ENCODE measurements at places on chromosomes 3 and 15.

- no peak for DNase-seq
Measured at GRCh38 chr3:183796372-183796771, 29.0 kb downstream of the MAP6D1 start.

GRCh38 chr3:174342941-174343501 lies 516.1 kb upstream of the NAALADL2 start:
- no peak for DNase-seq

GRCh38 chr3:4528819-4529600 lies 35.9 kb downstream of the ITPR1 start:
- no peak for DNase-seq

GRCh38 chr3:48294611-48295263 lies 38.7 kb downstream of the SPINK8 start:
- no peak for DNase-seq

DNA sequence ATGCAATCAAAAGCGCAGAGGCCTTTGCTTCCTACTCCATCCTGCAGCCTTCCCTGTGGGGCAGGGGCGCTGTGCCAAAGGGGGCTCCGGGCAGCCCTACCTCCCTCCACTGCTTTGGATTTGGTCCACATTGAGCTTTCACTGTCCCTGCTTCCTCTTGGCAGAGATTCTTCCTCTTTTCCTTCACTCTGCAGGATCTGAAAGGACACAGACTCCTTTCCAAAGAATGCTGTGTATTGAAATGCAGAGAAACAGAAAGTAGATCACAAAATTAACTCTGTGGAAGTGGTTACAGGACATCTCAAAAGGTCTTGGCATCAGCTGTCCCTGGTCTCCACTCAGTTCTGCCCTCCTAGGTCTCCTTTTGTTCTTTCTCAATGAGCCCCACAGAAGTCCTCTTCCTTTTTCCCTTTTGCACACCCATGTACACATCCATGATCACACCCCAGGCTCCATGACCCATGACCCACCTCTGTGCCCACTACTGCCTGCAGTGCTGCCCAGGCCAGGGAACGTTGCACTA lies 64.1 kb downstream of the CCR1 start:
- no peak for DNase-seq

GRCh38 chr3:113051787-113052186 lies 61.0 kb downstream of the GTPBP8 start:
- DNase-seq: no peak

DNA sequence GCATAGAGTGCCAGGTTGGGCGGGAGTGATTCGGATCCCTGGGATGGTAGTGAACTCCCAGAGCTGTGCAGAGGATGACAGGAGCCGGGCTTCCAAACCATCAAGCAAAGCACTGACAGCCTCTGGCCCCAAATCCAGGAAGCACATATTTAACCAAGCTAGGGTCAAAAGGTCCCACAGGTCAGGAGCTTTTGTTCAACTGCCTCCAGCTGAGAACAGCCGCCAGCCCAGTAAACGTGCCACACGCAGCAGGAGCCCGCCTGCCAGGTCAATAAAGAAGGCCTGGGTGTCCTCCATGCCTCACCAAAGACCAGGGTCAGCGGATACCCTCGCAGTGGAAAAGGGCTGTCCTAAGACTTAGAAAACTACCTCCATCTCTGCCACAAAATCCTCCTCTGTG lies 184.7 kb upstream of the LINGO1 start:
- DNase-seq: no peak

GRCh38 chr3:143070977-143071551 lies 48.5 kb upstream of the CHST2 start:
- DNase-seq: peak; percentile 55

GRCh38 chr3:191151653-191152052 lies 47.4 kb upstream of the OSTN start:
- no peak for DNase-seq

DNA sequence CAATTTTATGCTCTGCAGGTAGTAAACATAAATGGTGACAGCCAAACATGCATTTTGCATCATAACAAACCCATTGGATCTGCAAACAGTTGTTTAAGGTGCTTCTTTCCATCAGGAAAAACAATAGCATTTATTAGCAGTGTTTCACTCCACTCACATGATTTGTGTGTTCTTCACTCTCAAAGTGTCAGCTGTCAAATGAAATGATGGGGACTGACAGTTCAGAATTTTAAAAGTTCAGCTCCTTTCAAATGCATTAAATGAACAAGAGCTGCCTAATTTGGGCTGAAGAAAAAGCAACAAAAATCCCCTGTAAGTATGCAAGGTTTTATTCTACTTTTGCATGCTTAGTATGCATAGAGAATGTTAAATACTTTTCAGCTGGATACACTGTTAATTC lies 145.2 kb upstream of the CDIN1 start:
- DNase-seq: no peak

DNA sequence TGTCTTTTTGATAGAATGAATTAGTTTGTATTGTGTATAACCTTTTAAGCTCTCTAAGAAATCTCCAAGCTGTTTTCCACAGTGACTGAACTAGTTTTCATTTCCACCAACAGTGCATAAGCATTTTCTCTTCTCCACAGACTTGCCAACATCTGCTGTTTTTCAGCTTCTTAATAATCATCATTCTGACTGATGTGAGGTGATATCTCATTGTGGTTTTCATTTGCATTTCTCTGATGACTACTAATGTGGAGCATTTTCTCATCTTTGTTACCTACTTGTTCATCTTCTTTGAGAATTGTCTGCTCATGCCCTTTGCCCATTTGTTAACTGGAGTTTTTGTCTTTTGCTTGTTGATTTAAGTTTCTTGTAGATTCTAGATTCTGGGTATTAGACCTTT lies 777.5 kb downstream of the OTOL1 start:
- DNase-seq: no peak

GRCh38 chr3:13608969-13609725 lies 60.2 kb downstream of the FBLN2 start:
- DNase-seq: no peak

DNA sequence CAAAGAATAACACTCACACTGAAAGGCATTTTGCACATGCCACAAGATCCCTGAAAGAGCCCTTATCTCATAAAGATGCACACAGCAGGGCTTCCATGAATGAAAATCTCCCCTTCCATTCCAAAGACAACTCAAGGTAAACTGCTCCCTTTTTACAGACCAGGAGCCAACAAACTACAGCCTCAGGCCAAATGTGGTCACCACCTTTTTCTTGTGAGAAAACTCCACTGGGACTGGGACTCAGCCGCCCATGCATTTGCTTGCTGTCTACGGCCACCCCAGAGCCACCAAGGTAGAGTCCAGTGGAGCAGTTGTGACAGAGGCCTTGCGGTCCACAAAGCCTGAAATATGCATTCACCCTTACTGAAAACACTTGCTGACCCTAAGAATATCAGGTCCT lies 334.8 kb downstream of the OCA2 start:
- DNase-seq: no peak

DNA sequence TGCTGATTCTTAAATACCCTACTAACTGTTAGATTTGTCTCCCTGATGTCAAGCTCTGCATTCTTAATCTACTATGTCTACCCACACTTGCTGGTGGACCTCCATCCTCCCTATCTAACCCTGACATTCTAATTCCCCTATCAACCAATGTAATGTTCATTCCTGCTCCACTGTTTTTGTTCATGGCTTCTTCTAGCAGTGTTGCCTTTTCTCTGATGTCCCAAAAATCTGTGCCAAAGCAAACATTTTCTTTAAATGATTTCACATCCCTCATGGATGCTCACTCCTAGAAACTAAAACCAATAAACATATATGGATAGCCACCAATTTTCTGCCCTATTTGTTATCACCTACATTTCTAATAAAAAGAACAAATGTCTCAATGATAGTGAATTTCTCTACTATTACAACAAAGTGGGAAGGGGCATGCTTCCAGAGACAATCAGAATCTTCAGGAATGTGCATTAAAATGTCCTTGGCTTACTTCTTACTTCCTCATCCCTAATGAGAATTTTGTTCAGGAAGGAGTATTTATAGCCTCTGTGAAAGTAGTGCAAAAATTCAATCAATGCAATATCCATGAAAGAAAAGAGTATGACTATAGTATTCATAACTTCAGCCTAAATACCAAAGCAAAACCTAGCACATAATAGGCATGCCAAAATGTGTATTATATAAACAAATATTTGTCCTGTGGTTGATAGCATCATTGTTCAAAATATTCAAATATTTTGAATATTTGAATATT lies 273.3 kb downstream of the ZNF385D start:
- DNase-seq: no peak

- no peak for DNase-seq
Measured at GRCh38 chr3:151135541-151136337, 50.3 kb downstream of the MED12L start.

Data from GOT3 (cell line).